HS-5 (cell line): ENCODE measurements at places on chromosomes 2 and 18.

- DNase-seq: no peak
These were observed 87.3 kb downstream of the TNFRSF11A start for GRCh38 chr18:62412231-62412979.

DNA sequence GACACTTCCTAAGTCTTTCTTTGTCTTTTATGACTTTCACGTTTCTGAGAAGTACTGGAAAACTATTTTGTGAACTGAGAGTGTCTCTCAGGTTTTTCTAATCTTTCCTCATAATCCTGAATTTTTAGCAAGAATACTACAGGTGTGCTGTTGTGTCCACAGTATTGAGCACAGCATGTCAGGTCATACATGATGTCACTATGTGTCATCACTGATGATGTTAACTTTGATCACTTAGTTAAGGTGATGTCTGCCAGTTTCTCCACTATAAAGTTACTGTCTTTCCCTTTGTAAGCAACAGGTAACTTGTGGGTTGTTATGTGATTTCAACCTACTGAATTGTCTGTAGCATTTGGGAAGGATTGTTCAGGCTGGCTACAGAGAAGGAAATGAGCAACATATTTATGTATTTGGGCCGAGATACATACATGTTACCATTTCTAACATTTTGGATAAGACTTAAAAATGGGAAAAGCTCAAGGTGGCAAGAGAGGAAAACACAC lies 11.1 kb downstream of the MATN3 start:
- no peak for DNase-seq

GRCh38 chr2:1318366-1319009 lies 94.8 kb upstream of the TPO start:
- no peak for DNase-seq

DNA sequence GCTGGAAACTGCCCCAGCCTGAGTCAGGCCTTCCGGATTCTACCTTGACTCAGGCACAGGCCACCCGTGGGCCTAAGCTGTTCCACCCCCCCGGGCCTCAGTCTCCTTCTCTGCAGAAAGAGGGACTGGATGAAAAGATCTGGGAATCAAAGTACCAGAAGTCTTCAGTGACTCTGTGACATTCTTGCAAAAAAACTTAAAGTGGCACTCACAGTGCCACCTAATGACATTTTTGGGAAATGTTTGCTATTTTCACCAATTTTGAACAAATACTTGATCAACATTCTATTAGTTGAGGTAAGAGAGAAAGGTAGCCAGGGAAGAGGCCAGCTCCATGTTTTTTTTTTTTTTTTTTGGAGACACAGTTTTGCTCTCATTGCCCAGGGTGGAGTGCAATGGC lies 48.3 kb upstream of the ACAA2 start:
- no peak for DNase-seq

- no peak for DNase-seq
These were observed 130.0 kb upstream of the STON1 start for GRCh38 chr2:48399828-48400552.

DNA sequence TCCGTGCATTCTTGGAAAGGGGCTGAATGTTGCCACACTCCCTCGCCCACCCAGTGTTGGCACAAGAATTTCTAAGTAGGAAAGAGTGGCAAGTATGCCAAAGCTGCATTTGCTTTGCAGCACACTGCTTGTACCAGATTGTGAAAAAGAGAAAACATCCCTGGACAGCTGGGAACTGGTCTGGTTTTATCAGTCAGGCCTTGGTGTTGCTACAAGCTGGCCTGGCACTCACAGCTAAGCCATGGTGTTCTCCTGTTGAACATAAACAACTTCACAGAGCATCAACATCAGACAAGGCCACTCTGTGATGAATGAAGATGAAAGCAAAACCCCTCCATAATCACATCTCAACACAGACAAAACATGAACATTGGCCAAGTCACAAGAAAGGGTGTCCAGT lies 4.2 kb upstream of the TRABD2A start:
- no peak for DNase-seq

GRCh38 chr18:74803117-74803516 lies 205.4 kb downstream of the ZNF407 start:
- DNase-seq: no peak

DNA sequence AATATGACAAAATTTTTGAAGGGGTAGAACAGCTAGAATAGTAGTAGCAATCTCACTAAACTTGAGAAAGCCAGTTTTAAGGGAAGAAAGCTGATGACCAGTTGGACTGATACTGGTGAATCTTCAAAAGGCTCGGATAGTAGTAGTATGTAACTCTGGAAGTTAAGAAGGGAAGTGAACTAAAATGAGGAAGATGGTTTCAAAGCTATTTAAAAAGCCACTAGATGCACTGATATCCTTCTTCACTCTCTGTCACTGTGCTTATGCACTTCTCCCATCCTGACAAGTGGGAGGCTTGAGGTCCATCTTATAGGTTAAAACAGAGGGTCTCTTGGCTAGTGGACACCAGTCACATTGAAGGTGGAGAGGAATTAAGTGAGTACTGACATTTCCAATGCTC lies 141.1 kb downstream of the NCOA1 start:
- DNase-seq: no peak

- no peak for DNase-seq
These were observed 137.0 kb downstream of the DNAH6 start for GRCh38 chr2:84653302-84653701.

GRCh38 chr18:59432803-59433597 lies 73.9 kb upstream of the LMAN1 start:
- no peak for DNase-seq

DNA sequence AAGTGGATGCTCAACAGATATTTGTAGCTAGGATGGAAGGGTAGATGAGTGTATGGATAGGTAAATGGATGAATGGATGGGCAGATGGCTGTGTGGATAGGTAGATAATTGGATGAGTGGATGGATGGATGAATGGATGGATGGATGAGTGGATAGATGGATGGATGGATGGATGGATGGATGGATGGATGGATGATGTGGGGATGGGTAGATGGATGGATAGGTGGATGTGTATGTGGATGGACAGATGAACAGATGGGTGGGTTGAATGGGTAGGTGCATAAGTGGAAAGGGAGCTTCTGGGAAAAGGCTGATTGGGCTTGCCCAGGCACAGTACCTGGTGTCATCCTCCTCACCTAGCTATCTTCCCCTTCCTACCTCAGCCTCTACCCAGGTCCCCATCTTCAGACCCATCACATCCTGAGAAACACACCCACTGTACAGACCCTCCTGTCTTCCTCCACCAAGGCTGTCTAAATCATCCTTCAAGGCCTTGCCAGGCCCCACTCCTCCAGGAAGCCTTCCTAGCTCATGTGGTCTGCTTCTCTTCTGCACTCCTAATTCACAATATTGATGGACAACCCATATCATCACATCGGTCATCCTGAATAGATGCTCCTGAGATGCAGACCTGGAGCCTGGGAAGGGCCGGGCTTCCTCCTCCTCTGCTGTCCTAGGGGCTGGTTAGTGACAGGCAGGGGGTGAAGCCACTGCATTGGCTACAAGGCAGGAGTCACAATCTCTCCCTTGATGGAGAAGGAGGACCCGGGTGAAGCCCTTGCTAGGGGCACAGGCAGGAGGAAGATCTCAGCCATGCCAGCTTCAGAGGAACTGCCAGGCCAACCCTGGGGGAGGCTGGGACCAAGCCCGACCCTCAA lies 49.4 kb downstream of the SMAD7 start:
- no peak for DNase-seq

DNA sequence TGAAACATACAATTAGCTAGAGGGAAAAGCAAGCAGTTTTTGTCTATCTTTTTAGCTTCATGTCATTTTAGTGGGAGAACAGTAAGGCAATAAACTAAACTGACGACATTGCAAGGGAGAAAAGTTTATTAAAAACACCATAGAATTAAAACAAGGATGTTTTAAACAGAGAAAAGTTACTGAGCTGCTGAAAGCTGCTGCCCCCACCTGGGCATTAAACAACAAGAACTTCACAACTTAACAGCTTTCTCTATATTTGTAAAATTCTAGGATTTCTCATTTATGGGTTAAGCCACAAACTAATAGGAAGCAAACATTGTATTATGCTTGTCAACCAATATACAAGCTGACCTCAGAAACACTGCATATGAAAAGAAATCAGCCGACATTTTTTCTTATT lies 289.2 kb downstream of the ERBB4 start:
- DNase-seq: no peak

- DNase-seq: no peak
These were observed 541.7 kb upstream of the MEX3C start for GRCh38 chr18:51739044-51739666.

DNA sequence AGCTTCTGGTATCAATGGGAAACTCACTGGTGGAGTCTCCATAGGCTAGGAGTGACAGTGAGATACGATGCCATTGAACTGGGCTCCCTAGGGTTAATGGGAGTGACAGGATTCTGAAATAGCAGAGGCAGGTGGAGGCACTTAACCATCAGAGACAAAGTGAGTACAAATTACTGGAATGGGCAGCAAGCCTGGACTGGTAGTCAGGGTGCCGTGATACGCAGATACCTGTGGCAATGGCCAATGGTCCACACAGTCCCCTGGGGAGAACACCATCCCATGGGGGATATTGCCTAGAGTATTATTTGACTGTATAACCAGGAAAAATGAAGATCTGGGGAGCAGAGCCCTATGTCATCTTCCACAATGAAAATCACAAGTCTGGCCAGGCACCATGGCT lies 17.3 kb downstream of the CHCHD5 start:
- no peak for DNase-seq

GRCh38 chr18:45666006-45666405 lies 50.7 kb downstream of the SLC14A2 start:
- no peak for DNase-seq

DNA sequence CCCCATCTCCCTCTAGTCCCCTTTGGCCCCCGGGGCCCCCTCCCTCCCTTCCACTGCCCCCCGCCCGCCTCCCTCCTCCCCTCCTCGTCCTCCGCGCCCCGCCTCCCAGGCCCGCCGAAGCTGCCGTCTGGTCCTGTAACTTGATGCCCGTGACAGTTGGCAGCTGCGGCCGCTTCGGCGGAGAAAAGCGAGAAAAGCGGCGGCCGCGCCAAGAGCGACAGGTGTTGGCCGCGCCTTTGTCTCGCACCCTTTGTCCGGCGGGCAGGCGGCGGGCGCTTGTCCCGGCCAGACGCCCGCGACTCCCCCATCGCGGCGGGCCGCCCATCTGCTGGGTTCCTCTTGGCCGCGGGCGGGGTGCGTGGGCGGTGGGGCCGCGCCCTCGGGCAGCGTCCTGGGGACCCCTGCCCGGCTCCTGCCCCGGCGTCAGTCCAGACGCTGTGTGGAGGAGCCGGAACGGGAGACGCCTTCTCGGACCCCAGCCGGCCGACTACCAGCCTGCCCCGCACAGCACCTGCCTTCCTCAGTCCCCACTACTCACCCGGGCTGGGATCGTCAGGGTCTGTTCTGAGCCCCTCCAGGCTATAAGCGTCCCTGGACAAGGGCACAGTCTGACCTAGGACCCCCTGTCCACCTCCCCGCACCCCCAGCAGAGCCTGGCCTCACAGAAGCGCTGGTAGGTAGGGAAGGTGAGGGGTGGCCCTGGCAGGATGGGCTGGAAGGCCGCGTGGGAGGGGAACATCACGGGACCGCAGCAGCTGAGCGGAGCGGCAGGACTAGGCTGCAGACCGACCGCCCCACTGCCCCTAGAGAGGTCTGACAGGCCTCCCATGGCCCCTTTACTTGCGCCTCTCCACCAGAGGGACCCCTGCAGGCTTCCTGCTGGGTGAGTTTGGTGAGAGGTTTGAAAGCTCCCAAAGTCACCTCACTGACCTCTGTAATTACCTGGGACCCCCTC lies 1.2 kb upstream of the HES6 start:
- no peak for DNase-seq

GRCh38 chr2:199456383-199457146 lies 1.2 kb downstream of the SATB2 start:
- no peak for DNase-seq

- DNase-seq: peak; percentile 40
These were observed at the start of gene ANKRD44 for GRCh38 chr2:197310271-197310985. ANKRD44 (minus strand) TSS chr2:197310780; CDS start chr2:197310604, 176 bp downstream.

GRCh38 chr2:65374575-65374974 lies 57.8 kb downstream of the SPRED2 start:
- DNase-seq: no peak
